ENCODE measurements at places on chromosomes 12 and 14.

GRCh38 chr12:130301559-130301958 is 36.1 kb upstream of the PIWIL1 start:
- DNase-seq, result no peak

GRCh38 chr12:3256103-3256631 is 179.0 kb downstream of the TSPAN9 start:
- DNase-seq, result no peak

- DNase-seq, result no peak
Measured at GRCh38 chr12:123681605-123682004, 10.7 kb downstream of the TCTN2 start.

GRCh38 chr12:98733667-98734350 is 88.7 kb downstream of the APAF1 start:
- DNase-seq, result no peak

DNA sequence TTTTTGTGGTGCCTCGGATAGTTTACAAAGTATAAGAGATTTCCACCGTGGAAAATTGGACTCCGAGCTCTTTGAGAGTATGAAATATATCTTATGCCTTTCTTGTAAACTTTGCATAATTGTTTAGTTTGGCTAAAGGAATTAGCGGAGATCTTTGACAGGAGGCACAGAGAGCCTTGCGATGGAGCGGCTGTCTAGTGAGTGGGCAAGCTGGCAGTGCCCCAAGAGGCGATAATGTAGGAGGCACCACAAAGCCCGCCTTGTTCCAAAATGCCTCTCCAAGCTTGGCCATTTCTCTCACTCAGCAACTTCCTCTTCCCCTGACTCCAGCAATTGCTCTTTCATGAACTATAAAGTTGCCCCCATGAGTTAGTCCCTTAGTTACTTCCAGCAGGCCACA is 270.1 kb upstream of the PRICKLE1 start:
- no peak for DNase-seq

DNA sequence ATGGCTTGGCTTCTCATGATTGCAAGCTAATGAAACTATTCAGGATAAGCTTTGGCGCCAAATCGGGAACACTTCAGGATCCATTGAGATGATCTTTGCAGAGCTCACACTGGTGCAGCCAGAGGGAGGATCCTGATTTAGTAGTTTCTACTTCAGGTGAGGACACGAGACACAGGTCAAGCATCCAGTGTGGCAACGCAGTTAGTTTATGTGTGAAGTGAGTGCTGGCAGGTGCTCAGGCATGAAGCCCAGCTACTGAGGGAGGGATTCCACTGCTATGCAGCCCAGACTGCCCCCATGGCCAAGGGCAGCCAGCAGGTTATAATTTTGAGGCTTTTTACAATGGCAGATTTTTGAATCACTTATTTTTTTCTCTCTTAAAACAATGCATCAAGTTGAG is 113.5 kb upstream of the PCED1B start:
- DNase-seq, result no peak
